ENCODE measurements at places on chromosomes 7 and 10.

GRCh38 chr10:77949167-77949566, 22.6 kb upstream of the DLG5 start:
- DNase-seq: no peak

DNA sequence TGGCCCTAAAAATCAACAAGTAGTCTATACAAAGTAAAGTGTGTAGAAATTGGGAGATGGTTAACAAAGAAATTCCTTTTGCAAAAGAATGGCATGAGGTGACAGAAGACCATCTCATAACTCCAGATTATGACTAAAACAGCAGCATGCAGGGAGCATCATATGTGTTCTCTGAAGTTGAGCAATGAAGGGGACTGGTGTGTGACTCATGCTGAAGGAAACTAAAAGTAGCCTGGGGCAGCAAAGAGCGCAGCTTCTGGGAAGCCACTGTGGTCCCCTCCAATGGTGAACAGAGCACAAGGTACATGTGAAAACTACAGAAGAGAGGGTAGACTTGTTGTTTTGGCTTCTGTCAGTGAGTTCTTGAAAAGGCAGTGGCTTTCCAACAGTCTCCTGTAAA, 133.4 kb downstream of the MACC1 start:
- no peak for DNase-seq

DNA sequence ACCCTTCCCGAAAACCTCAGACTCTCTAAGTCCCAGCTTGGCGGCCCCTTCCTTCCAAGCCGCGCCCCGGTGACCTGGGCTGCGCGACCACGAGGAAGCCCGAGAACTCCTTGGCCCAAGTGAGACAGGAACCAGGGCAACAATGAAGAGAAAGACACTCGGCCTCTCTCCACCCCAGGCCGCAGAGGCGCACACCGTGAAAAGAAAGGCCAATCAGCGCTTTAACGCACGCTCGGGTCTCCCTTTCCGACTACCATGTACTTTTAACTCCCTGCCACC, 166.4 kb upstream of the PPP1R3A start:
- no peak for DNase-seq

DNA sequence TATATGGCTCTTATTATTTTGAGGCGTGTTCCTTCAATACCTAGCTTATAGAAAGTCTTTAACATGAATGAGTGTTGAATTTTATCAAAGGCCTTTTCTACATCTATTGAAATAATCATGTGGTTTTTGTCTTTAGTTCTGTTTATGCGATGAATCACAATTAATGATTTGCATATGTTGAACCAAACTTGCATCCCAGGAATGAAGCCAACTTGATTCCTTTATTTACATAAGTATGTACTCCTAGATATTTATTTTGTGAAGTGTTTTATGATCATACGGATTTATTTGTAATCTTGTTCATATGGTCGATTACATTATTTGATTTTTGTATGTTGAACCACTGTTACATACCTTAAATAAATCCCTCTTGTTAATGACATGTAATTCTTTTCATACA, 244.3 kb upstream of the KCND2 start:
- no peak for DNase-seq

DNA sequence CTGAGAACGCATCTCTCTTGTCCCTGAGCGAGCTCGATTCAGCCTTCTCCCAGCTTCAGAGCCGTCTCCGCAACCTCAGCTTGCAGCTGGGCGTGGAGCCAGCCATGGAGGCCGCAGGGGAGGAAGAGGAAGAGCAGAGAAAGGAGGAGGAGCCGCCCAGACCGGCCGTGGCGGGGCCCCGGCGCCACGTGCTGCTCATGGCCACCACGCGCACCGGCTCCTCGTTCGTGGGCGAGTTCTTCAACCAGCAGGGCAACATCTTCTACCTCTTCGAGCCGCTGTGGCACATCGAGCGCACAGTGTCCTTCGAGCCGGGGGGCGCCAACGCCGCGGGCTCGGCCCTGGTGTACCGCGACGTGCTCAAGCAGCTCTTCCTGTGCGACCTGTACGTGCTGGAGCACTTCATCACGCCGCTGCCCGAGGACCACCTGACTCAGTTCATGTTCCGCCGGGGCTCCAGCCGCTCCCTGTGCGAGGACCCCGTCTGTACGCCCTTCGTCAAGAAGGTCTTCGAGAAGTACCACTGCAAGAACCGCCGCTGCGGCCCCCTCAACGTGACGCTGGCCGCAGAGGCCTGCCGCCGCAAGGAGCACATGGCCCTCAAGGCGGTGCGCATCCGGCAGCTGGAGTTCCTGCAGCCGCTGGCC, 43.2 kb downstream of the CHST3 start:
- no peak for DNase-seq

GRCh38 chr7:24356718-24357386, 72.9 kb downstream of the NPY start:
- DNase-seq: no peak

GRCh38 chr10:26839966-26840627, 20.7 kb downstream of the ABI1 start:
- no peak for DNase-seq

DNA sequence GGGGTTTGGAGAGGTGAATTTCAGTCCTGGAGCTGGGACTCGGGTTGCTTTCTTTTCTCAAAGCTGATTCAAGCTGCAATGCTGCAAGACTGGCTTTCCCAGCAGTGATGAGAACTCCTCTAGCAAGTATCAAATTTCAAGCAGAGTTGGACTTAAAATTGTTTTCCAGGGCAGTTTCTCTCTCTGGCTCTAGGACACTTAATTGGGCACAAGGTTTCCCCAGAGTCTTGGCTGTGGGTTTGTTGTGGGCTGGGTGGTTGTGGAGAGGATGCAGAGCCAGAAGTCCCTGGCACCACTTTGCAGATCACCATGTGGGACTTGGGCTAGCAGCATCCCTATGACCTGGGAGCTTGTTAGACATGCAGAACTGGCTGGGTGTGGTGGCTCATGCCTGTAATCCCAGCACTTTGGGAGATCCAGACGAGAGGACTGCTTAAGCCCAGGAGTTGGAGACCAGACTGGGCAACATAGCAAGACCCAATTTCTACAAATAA, 16.8 kb downstream of the AKR1B15 start:
- no peak for DNase-seq

DNA sequence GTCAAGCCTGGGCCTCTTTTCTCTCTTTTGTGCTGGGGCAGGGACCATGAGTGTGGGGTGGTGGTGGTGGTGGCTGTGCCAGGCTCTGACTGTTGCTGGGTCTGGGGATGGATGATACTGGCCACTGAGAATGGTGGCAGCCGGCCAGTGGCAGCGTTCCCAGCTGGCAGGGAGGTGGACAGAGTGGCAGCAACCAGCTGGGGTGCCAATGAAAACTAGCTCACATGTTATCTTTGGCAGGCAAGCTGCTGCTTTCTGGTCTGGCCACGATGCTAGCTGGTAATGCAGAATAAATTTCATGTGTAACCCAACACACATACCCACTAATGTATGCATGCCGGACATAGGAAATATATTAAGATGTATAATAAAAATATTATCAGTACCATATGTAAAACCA, 95.0 kb upstream of the SLC26A5 start:
- peak; percentile 46 for DNase-seq

GRCh38 chr10:28254290-28254985, 48.4 kb downstream of the MPP7 start:
- DNase-seq: peak; percentile 25

GRCh38 chr10:1628757-1629156, 108.6 kb downstream of the ADARB2 start:
- DNase-seq: no peak

DNA sequence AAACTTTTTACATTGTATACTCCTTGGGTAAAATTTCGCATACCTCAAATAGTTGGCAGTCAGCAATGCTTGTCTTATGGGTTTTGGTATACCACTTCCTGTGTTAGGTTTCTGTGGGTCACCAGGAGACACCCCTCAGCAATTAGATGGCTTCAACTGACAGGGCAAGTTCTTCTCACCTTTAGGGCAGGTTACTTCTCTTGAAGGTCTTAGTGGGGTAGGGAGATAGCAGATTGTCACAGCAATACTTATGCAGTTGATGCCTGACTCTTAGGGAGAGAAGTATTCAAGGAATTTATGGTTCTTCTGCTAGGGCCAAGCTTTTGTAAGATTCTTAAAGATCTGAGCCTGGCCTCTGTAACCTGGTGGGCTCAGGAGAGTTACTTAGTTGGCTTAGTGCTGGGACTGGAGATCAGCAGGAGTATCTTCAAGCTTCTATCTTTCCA, 42.9 kb downstream of the MKLN1 start:
- DNase-seq: no peak

DNA sequence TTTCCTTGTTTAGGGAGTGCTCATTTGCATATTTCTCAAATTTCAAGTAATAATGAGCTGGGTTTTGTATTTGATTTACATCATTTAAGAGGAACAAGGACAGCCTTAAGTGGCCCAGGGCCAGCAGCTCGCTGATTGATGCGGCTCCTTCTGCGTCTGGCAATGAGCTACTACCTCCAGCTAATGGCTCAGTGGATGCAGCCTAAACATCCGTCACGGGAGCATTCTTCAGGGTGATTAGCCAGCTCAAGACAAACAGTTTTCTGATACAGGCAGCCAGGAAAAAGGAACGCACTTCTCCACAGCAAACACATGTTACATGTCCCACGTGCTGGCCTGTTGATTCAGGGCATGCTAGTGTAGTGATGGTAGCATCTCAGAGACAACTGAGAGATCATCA, 169.3 kb upstream of the TCERG1L start:
- DNase-seq: no peak

GRCh38 chr7:108167460-108167859, 37.3 kb upstream of the LAMB4 start:
- no peak for DNase-seq

- DNase-seq: no peak
Observed at GRCh38 chr7:55484834-55485233, 87.5 kb downstream of the VOPP1 start.

DNA sequence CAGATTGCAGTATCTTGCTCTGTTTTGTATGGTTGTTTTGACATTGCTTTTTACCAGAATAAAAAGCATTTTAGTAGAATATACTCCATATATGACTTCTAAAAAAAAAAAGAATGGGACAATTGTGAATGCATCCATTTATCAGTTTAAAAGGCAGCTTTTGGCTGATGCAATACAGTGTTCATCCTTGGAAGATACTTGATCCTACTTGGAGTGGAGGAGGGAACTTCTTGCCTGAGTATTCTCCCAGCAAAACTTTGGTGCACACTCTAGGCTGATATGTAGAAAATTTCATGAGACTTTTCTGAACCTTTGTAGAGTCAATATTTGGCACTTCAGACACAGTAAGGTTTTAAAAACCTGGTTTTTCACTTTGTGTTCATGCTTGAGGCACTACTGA, 40.2 kb downstream of the WDR11 start:
- DNase-seq: no peak

- DNase-seq: no peak
Observed at GRCh38 chr10:117652228-117653169, 110.0 kb downstream of the EMX2 start.

GRCh38 chr7:155269766-155270585, 27.7 kb upstream of the INSIG1 start:
- peak; percentile 35 for DNase-seq

DNA sequence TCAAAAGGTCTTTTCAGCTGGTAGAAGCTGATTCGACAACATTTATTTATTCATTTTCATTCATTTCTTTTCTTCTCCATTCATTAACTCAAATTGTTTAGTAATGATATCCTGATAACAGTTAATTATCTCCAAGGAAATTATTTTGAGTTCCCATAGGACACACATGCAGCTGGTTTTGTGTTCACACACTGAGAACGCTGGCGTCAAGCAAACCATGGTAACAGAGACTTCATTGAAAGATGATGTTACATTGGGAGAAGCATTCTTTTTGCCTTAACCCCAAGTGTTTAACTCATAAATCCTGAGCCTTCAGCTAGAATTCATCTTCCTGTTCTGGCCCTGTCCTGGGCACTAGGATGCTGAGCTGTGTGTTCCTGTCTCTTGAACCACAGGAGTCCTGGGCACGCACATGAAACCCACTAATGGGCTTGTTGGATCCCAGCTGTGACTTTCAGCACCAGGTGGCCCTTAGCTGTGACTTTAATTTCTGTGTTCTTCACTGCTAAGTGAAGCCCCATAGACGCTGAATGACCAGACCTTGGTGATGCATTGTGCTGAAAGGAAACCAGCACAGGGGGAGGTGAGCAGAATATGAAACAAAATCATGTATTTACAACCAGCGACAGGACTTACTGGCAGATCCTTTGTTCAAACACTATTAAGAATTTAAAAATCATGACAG, 121.5 kb upstream of the PRSS58 start:
- no peak for DNase-seq

GRCh38 chr10:103481974-103482531, 3.0 kb upstream of the CALHM3 start:
- DNase-seq: peak; percentile 38

GRCh38 chr10:5960070-5960972, 17.0 kb downstream of the IL15RA start:
- DNase-seq: no peak

DNA sequence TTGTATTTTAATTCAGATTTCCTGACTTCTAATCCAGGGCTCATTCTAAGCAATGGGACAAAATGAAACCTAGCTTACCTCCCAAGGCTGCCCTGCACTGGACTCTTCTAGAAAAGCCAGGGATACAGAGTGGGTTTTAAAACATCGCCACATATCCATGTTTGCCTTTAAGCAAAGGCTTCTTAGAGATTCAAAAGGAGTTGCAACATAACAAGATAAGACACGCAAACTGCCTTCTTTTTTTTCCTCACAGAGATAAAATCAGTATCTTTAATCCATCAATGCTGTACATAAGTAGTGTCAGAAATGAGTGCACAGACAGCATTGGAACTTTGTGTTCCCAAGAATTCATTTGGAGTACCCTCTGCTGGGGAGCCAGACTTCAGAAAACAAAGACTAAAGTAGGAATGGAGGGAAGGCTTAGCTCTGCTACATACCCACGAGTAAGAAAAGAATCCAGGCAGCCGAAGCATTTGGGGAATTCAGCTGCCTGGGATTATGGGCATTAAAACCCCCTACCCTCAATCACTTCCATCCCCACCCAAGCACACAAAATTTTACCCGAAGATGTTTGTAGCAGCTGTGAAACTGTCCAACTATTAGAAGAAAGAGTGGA, 427.8 kb downstream of the ARL4A start:
- no peak for DNase-seq

DNA sequence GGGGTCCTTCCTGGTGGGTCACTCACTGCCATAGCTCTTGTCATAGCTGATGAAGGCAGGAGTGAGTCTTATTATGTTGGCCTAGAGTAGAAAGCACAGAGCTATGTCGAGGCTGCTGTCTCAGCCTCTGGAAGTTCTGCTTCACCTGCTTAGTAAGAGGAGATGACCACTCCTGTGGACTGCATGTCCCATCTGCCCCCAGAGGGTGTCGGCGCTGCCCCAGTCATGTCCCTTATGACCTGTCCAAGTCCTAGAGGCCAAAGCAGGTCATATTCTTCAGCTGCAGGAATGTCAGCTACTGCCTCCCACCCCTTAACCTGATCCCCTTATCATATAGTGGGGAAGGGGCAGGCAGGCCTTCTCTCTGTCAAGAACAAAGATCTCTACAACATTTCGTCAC, 72.4 kb upstream of the AGK start:
- DNase-seq: no peak
